SJCRH30 (cell line): ENCODE measurements at places on chromosomes 5 and 9. TPM values are rescaled to one million over a fixed set of nuclear protein-coding genes. Genes with fewer than 3 reads are reported as not detected.
A peak's percentile ranks its signal among the peaks of the same experiment; 100 is the strongest.

The SLC6A18 gene
- not detected in 2 replicates for total RNA-seq

DNA sequence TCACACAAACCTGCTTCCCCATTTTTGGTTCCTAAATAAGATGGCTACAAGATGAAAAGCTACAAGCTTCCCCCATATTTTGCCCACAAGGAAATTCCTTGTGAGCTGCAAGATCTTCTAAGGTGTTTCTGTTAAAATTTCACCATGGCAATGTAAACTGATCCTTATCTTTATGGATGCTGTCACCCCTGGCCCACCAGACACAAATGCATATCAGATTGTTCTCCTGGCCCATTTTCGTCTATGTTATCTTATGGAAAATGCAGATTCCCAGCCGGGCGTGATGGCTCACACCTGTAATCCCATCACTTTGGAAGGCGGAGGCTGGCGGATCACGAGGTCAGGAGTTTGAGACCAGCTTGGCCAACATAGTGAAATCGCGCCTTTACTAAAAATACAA is 65.1 kb upstream of the IL6ST start:
- no peaks in the 10 kb centered on the region for H3K4me1 ChIP-seq
- H3K27me3 ChIP-seq: no peaks in the 10 kb centered on the region
- no peak overlapping the region for H3K4me3 ChIP-seq
- no peak overlapping the region for H3K27ac ChIP-seq
- H3K36me3 ChIP-seq: no peaks in the 10 kb centered on the region
- DNase-seq: no peak

GRCh38 chr5:59725392-59725767 is 168.1 kb downstream of the PDE4D start:
- H3K4me1 ChIP-seq: no peaks in the 10 kb centered on the region
- H3K27ac ChIP-seq: no peak overlapping the region
- H3K36me3 ChIP-seq: no peaks in the 10 kb centered on the region
- DNase-seq: no peak

DNA sequence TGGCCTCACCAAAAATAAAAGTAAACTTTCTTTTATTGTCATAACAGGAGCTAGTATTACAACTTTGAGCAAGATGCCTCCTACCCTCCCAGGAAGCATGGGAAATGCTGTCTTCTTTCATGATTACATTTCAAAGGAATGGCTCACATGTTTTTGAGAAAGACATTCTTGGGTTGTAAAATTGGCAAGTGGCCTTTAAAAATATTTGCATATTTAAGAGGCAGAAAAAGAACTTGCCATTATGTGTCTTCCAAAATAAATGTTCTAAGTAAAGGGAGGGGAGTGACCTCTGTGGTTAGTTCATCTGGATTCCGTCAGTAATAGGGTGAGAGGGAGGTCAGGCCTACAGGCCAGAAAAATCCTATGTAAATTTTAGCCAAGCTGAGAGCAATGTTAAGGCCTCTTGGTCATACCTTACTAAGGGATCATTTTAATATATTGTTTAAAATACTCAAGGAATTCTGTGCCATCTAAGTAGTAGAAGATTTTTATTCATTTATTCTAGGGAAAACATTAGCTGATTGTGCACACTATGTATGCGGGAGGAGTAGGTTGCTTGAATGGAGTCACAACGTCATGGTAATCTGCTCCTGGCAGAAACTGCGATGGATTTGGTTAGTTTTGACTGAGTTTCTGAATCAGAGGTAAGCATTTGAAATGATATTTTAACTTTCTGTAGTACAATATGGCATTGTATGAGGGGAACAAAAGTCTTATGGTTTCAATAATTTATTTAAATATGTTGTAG is 1485.7 kb upstream of the CDH9 start:
- H3K36me3 ChIP-seq: no peaks in the 10 kb centered on the region
- no peak overlapping the region for H3K27ac ChIP-seq
- H3K27me3 ChIP-seq: no peaks in the 10 kb centered on the region
- no peak overlapping the region for H3K4me3 ChIP-seq
- no peak for DNase-seq

GRCh38 chr9:24127519-24127918 is 301.5 kb upstream of the ELAVL2 start:
- no peaks in the 10 kb centered on the region for H3K36me3 ChIP-seq
- H3K4me3 ChIP-seq: no peak overlapping the region
- DNase-seq: no peak
- H3K4me1 ChIP-seq: no peaks in the 10 kb centered on the region

GRCh38 chr5:10668697-10669096 is 92.3 kb downstream of the DAP start:
- no peak for DNase-seq
- no peak overlapping the region for H3K27ac ChIP-seq
- H3K27me3 ChIP-seq: no peaks in the 10 kb centered on the region
- peaks cover 7% of the 10 kb centered on the region; the same call in 1 of the 2 replicates for H3K4me1 ChIP-seq
- no peaks in the 10 kb centered on the region for H3K36me3 ChIP-seq

DNA sequence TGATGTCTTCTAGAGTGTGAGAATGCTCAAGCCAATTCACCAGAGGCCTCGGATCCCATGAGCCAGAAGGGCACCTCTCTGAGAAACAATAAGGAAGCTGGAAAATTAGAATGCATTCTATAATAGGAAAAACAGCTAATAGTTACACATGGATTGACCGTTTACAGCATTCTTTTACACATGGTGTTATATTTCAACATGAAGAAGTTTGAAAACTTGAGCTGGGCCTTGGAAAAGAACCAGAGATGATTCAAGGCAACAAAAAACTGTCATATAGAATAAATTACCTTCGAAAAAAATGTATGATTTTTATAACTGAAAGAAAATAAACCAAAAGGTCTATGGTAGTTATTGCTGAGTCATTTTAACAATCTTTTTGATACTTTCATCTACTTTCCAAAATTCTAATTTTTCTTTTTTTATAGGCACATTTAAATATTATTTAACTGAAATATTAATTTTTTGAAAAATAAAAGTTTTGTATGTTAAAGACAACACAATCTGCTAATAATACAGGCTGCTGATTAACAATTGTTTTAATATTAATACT is 6.2 kb downstream of the SH3TC2 start:
- H3K27ac ChIP-seq: no peak overlapping the region
- no peaks in the 10 kb centered on the region for H3K27me3 ChIP-seq
- no peaks in the 10 kb centered on the region; the same call in 1 of the 2 replicates for H3K4me1 ChIP-seq
- H3K4me3 ChIP-seq: no peak overlapping the region
- no peak for DNase-seq

- peaks cover 39% of the 10 kb centered on the region for H3K36me3 ChIP-seq
- H3K4me3 ChIP-seq: no peak overlapping the region
- no peak overlapping the region for H3K27ac ChIP-seq
- H3K27me3 ChIP-seq: no peaks in the 10 kb centered on the region
- no peaks in the 10 kb centered on the region for H3K4me1 ChIP-seq
Observed at GRCh38 chr9:109974143-109974917, 194.3 kb downstream of the PALM2AKAP2 start.

GRCh38 chr9:84493284-84493947 is 152.9 kb upstream of the SLC28A3 start:
- H3K36me3 ChIP-seq: no peaks in the 10 kb centered on the region
- H3K4me1 ChIP-seq: no peaks in the 10 kb centered on the region
- no peak overlapping the region for H3K27ac ChIP-seq
- peaks cover 3% of the 10 kb centered on the region; the same call in 1 of the 2 replicates for H3K27me3 ChIP-seq
- no peak overlapping the region for H3K4me3 ChIP-seq
- DNase-seq: peak; percentile 5

- H3K4me3 ChIP-seq: no peak overlapping the region
- no peaks in the 10 kb centered on the region; the same call in 1 of the 2 replicates for H3K36me3 ChIP-seq
- H3K4me1 ChIP-seq: no peaks in the 10 kb centered on the region
- no peak overlapping the region for H3K27ac ChIP-seq
- no peak for DNase-seq
Observed at GRCh38 chr5:6744841-6745705, 31.8 kb downstream of the TENT4A start.

DNA sequence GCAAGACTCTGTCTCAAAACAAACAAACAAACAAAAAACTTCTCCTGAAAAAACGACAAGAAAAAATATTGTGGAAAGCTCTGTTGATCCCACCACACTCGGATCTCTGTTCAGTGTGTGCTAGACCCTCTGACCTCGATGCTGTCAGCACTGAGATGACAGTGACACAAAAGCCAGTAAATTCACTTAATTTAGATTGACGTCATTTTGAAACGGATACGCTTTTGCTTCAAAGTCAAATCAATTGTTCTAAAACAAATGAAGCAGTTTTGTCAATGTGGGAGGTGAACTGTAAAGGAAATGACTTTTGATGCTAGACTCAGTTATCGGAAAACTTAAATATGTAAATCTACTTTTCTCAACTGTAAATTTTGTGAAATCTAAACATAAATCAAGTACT is 26.6 kb downstream of the CCT5 start:
- no peak overlapping the region for H3K4me3 ChIP-seq
- no peaks in the 10 kb centered on the region for H3K27me3 ChIP-seq
- no peaks in the 10 kb centered on the region for H3K4me1 ChIP-seq
- no peak for DNase-seq

The GOLGA1 gene
- 10.1 and 10.7 TPM in 2 replicates for total RNA-seq

DNA sequence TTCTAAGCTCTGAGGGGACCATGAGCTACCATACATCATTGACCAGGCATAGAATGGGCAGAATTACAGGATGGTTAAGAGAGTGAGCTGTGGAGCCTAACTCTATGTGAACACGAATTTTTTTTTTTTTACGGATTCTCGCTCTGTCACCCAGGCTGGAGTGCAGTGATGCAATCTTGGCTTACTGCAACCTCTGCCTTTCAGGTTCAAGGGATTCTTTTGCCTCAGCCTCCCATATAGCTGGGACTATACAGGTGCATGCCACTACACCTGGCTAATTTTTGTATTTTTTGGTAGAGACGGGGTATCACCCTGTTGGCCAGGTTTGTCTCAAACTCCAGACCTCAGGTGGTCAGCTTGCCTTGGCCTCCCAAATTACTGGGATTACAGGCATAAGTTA is 72.8 kb upstream of the PCAT7 start:
- no peaks in the 10 kb centered on the region for H3K4me1 ChIP-seq
- no peaks in the 10 kb centered on the region for H3K27me3 ChIP-seq
- no peaks in the 10 kb centered on the region for H3K36me3 ChIP-seq
- no peak for DNase-seq
- no peak overlapping the region for H3K4me3 ChIP-seq

The NOL6 gene
- total RNA-seq: 27.5 and 29.3 TPM in 2 replicates

GRCh38 chr5:62593331-62593730 is 14.7 kb downstream of the LRRC70 start:
- DNase-seq: no peak
- H3K4me1 ChIP-seq: 0 out of 2 replicates have a peak, but pooled peaks cover 5% of the 10 kb centered on the region
- no peak overlapping the region for H3K4me3 ChIP-seq
- H3K27me3 ChIP-seq: no peaks in the 10 kb centered on the region
- no peak overlapping the region for H3K27ac ChIP-seq

GRCh38 chr5:150645070-150645700 is 4.7 kb downstream of the SYNPO start:
- no peaks in the 10 kb centered on the region for H3K27me3 ChIP-seq
- peaks cover 7% of the 10 kb centered on the region; the same call in 1 of the 2 replicates for H3K36me3 ChIP-seq
- no peak overlapping the region for H3K4me3 ChIP-seq
- peak overlapping the region; percentile 8 for H3K27ac ChIP-seq

The PCDHA7 gene
- total RNA-seq: not detected in 2 replicates
